LoVo (cell line): ENCODE measurements at places on chromosomes 6 and 20.

DNA sequence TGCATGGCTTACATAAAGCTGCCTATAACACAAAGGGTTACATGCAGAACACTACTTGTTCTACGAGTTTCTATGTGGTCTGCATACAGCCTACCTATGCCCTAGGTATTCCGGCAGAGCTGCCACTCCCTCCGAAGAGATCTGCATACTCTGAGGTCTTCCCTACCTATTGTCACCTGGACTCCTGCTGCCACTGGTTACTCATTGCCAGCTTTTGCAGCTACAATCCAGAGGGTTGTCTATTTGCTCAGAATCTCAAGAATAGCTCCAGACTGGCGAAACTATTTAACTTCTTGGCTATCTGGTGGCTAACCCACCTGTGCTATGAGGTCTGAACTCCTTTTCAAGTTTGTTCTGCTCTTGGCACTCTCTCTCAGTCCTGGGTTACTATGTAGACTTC lies 323.3 kb downstream of the BMP2 start:
- DNase-seq, result no peak

- DNase-seq, result no peak
Observed at GRCh38 chr6:10794239-10794638, 44.1 kb downstream of the MAK start.

DNA sequence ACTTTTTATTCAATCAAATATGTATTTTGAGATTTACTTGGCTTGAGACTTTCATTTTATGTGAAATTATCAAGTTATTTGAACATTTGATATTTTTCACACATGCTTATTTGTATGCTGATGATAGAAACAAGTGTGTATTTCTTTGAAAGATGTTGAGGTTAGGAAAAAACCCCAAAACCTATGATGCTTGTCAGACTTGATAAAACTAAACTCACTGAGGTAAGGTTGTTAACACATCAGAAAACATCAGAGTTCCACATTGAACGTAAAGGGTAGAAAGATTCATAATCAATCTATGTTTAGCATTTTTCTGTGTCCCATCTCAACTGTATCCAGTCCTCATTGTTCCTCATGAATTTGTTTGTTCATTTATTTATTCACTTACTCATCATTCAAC lies 12.2 kb downstream of the SF3B5 start:
- DNase-seq, result no peak

DNA sequence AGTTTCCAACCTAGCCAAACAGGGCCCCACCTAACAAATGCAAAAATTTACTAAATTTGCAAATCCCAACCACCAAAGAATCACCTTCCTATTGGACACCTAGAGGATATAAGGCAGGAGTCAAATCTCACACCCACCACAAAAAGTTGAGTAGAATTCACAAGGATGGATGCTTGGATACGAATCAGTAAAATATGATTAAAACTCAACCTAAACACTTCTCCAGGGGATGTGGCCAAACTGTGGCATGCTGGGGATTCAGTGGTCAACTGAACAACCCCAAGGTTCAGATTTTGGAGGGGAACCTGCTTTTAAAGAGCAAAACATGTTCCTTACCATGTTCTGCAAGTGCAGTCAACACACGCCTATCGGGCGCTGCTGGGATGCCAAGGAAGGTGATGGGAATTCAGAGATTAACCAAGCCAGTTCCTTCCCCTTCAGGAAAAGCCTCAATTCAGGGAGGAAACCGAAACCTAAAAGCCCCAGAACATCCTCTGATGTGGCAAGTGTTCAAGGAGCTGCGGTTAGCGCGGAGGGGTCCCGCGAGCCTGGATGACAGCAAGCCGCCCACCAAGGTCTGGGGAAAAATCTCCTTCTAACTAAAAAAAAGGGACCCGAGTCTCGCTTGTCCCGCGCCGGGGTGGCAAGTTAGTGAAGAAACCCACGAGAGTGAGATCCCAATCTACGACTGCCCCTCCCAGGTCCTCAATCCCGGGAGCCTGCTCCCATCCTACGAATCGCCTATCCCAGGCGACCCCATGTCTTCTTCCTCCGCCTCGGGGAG lies 902 bp downstream of the SAMHD1 start:
- DNase-seq, result peak; percentile 40

- DNase-seq, result no peak
Observed at GRCh38 chr6:3908961-3909360, 59.8 kb downstream of the FAM50B start.

GRCh38 chr20:31998246-31998645 lies 12.0 kb upstream of the CCM2L start:
- DNase-seq, result no peak
